ENCODE measurements at places on chromosomes 2 and 18. TPM values are rescaled to one million over a fixed set of nuclear protein-coding genes. Genes with fewer than 3 reads are reported as not detected.
A peak's percentile ranks its signal among the peaks of the same experiment; 100 is the strongest.

- no peak for DNase-seq
These were observed 109.0 kb downstream of the EIPR1 start for GRCh38 chr2:3268705-3269029.

DNA sequence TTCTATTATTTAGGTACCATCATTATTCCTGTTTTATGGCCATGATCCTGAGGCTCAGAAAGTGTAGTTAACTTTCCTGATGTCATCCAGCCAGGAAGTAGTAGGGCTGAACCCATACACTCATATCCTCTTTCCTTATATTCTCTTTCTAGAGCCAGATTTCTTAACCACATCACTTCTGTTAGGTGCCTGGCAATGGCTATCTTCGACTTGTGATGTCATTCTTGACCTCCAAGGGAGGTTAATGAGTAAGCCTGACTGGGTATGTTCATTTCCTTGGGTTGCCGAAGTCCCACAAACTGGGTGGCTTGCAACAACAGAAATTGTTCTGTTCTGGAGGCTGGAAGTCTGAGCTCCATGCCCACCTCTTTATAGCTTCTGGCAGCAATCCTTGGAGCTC is 43.4 kb downstream of the ITGB6 start:
- no peak for DNase-seq

DNA sequence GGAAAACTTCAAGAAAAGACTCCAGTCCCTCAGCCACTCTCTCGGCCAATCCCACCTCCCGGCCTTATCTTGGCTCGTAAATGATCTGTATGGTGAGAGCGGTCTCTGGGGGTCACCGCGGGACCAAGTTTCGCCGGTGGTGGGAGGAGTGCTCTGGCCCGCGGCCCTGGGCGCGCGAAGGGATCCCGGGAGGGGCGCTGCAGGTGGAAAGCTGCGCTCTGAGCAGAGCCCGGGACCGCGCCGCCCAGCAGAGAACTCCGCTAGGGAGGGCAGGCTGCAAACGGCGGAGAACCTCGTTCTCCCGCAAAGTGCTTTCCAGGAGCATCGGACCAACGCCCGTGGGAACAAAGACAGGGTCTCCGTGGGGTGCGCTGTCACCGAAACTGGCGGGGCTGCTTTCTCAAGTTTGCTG is 622 bp downstream of the LRP2 start:
- peak; percentile 21 for DNase-seq

DNA sequence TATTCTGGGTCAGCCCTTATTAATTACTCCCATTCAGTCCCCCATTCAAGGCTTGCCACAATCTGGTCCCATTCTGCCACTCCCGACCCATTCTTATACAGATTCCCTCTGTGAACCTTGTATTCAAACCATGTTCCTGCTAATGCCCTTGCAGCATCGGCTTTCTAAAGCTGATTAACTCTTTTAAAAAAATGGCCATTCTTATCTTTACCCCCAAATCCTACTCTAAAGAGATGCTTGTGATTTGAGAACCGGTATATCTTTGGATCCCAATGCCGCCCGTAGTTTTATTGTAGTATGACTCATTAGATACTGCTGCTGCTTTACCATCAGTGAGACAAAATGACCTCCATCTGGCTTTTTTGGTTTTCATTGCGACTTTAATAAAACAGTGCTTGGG is 72.2 kb downstream of the XRCC5 start:
- DNase-seq, result no peak

- DNase-seq, result no peak
These were observed 5.6 kb upstream of the LRATD1 start for GRCh38 chr2:14626873-14627272.

DNA sequence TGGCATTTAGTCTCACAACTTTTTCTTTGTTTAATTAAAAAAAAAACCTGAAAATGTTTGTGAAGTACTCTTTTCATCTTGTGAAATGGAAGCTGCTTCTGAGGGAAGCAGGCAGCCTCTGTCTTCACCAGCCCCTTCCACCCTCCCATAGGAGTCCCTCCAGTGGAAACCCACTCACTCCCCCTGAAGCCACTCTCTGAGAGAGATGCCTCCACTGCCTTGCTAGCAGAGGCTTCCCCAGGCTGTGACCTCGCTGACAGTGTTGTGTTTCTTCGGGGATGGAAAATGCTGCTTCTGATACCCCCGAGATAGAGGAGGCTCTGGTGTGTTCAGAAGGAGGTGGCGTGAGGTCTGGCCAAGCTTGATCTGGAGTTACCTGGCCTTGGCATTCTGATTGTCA is 59.9 kb downstream of the SH3RF3 start:
- no peak for DNase-seq

GRCh38 chr2:68912732-68913131 is 40.0 kb downstream of the GKN2 start:
- DNase-seq, result peak; percentile 23

- DNase-seq, result no peak
These were observed 36.2 kb downstream of the PTPN18 start for GRCh38 chr2:130391872-130392670.

DNA sequence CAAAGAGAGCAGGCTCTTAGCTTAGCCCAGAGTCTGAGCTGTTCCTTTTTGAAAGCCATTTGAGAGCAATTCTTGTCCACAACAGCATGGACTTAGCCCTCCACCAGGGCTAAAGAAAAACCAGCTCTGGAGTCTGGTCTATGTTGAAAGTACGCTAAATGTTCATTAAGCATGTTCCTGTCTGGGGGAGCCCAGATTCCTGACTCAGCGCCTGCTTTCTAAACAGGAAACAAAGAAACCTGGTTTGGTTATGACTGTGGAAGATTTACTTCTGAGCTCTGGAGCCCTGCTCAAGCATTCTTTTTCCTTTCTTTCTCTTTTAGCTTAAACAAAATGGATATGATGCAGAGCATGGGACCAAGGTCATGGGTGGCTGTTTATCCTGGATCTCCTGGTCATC is 279.8 kb downstream of the RBM43 start:
- DNase-seq, result no peak

GRCh38 chr2:33320573-33320972 is 155.9 kb upstream of the RASGRP3 start:
- DNase-seq, result no peak

- DNase-seq, result no peak
These were observed 136.6 kb downstream of the ZAP70 start for GRCh38 chr2:97849881-97850528.

Gene ALPI
- total RNA-seq, result not detected

Gene CNRIP1
- total RNA-seq, result not detected

Gene PID1
- total RNA-seq, result not detected

Measured in activated naive CD4-positive, alpha-beta T cell treated with anti-CD3 and anti-CD28 coated beads, Interleukin-2, amount 50 U/mL, for 72 hours (primary cell).